Mammary epithelial cell (primary cell): ENCODE measurements at places on chromosomes 11 and 22. TPM values are rescaled to one million over a fixed set of nuclear protein-coding genes. Genes with fewer than 3 reads are reported as not detected.

EXPH5 gene
- total RNA-seq = 27.7 TPM

DNA sequence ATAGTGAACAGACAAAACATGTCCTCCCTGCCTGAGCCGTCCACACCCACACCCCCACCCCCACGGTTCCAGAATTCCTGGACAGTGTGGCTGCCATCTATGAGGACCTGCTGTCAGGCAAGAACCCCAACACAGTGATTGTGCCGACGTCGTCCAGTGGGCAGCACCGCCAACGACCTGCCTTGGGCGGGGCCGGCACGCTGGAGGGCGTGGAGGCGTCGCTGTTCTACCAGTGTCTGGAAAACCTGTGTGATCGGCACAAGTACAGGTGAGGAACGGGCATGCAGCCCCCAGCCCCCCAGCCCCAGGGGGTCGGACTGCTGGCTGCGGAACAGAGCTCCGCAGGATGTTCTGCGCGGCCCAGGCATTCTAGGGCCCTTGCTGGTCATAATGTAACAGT lies 19.7 kb downstream of the ARFGAP2 start:
- DNase-seq = no peak

DNA sequence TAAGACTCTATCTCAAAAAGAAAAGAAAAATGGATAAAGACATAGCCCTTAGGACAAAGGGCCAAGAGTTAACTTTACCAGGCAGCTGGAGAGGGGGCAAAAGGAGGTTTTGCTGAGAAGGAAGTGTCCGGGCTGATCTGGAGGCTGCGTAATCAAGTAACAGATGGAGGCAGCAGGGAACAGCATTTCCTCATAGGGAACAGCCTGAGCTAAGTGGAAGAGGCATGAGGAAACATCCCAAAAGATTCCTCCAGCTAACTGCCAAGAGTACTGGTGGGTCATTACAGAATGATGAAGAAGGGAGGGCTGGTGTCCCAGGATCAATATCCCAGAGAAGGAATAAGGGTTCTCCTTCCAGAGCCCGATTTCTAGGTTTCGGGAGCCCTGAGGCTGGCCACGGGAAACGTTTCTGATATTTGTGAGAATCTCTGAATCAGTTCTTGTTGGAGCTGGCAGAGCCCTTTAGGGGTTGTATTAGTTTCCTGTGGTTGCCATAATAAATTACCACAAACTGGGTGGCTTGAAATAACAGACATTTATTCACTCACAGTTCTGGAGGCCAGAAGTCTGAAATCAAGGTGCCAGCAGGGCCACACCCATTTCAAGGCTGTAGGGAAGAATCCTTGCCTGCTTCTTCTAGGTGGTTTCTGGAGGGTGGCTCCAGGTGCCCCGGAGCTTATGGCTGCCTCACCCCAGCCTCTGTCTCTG lies 21.2 kb downstream of the LIF start:
- peak; percentile 84 for DNase-seq

FEN1 gene
- 12.5 and 46.1 TPM in 2 replicates for total RNA-seq

DNA sequence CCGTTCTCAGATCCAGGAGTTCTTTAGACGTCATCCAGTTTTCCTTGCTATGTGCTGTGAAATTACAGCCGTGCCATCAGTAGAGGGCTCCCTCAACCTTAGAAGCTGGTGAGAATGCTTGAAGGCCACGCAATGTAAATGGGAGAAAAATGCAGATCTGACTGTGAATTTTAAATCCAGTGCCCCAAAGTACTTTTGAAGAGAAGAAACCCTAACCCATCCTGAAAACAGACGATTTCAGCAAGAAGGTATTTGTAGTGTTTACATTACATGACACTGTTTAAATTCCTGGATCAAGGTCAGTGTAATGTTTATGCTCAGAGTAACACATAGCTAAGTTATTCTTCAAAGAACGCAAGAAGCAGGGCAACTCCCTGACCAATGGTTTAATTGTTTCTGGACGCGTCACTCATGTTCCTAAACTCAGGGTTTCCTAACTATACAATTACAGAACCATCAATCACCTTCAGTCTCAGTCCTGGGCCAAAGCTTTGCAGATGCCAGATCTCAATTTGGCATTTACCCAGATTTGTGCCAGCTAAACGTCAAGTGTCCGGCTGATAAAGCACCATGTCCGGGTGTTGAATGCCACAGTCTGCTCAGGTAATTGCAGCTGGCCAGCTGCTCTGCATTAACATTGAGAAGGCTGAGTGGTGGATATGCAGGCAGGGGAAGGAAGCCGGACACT lies 38.2 kb downstream of the ADAMTS8 start:
- DNase-seq = peak; percentile 48

RNF215 gene
- 22.0 TPM for total RNA-seq

- DNase-seq = no peak
These were observed 4.8 kb downstream of the GVQW3 start for GRCh38 chr11:76385903-76386302.

GRCh38 chr11:26992031-26992541 lies 1.8 kb upstream of the FIBIN start:
- DNase-seq = peak; percentile 88

- DNase-seq = no peak
These were observed 1048.4 kb downstream of the BRD1 start for GRCh38 chr22:48779211-48779643.

- no peak for DNase-seq
These were observed 1598.1 kb downstream of the FAM181B start for GRCh38 chr11:81135570-81135969.

GRCh38 chr22:36010882-36011281 lies 17.7 kb downstream of the RBFOX2 start:
- DNase-seq = peak; percentile 67

RASGRP2 gene
- total RNA-seq = 4.8 TPM

DNA sequence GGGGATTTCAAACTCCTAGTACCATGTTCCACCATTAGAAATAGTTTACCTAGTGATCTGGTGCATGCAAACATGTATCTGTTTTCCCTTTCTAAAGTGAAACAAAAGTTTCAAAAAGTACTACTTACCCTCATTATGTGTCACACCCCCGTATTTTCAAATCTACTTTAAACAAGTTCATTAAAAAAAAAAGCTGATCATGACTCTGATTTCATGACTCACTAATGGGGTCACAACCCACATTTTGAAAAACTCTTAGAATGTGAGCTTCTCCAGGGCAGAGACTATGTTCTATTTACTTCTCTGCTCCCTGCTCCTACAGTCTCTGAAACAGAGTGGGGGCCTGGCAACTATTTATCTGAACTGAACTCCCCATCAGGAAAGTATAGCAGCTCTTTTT lies 18.2 kb downstream of the CHRM1 start:
- no peak for DNase-seq

DNA sequence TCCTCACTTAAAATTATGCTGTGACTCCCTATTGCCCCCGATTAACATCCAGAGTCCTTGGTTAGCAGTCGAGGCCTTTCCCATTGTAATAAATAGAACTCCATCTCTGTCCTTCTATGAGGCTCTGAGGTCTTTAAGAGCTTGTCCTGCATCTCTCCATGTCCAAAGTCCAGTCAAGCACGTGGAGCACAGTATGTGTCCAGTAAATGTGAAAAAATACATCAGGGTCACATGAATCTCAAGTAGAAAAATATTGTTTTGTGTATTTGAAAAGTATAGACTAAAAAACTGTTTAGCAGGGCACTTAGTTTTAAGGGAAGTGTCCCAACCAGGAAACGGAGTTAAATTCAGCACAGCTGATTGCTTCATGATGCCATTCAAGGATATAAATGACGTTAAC lies 298.8 kb upstream of the TENM4 start:
- DNase-seq = no peak

GRCh38 chr11:79285756-79286155 lies 155.1 kb downstream of the TENM4 start:
- no peak for DNase-seq

GRCh38 chr11:97615546-97615945 lies 1225.7 kb downstream of the JRKL start:
- no peak for DNase-seq

- no peak for DNase-seq
These were observed 19.1 kb downstream of the INCENP start for GRCh38 chr11:62142921-62143320.

DNA sequence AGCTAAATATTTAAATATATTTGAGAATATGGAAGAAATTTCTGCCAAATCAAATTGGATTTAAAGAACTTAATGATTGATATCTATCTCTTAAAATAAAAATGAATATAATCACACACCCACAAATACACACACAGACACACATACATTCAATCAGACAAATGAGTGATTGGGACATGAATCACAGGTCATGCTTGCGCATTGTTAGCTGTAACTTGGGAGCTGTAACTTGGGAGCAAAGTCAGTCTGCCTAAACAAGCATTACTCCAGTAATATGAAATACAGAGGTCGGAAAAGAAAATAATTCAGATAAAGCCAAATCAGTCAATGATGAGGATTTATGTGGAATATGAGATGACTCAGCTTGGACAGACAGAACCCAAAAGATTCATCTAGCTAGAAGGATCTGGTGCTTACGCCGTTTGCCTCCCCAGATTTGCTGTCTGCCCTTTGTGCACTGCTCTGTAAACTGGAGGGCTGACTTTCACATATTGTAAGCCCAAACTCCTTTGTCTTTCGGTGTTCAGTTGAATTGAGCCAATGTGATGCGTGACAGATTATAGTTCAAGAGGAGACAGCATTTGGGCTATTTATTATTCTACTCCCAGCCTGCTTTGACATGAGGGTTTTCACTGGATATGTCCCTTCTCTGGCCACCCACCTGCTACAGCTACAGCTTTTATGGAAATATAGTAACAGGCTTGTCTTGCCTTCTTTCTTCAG lies 1.6 kb downstream of the OR56B1 start:
- no peak for DNase-seq

- DNase-seq = no peak
These were observed 26.2 kb downstream of the RRP7A start for GRCh38 chr22:42493393-42493792.

MMP10 gene
- total RNA-seq = 2.5 TPM

GVQW3 gene
- total RNA-seq = 0.56 and 0.75 TPM in 2 replicates

DNA sequence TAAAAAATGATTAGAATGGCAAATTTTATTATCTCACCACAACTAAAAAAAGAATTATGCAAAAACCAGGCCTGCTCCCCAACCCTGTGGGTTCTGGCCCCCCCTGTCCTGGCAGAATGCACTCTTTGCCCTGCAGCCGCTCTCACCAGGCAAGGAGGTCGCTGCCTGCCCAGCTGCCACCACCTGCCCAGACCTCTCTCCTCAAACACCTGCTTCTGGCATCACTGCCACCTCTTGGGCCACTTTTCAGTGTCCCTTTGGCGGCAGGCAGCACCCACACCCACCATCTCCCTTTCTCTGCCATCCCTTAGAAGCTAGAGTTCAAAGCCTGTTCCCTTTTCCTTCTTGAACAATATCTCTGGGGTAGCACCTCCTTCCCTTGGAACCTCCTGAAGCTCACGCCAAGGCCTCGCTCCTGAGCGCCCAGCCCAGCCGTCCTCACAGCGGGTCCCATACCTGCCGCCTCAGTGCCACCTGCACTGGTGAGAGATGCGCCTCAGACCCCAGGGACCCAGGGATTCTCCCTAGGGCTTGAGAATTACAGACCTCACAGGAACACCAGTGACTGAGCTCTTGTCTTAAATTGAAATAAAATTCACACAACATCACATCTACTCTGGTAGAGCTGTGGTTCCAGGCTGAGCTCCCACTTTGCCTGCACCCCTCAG lies 44.6 kb downstream of the SGSM3 start:
- no peak for DNase-seq
